Panc1 (cell line): ENCODE measurements at places on chromosomes 3 and 15. TPM values are rescaled to one million over a fixed set of nuclear protein-coding genes. Genes with fewer than 3 reads are reported as not detected.

Gene P3H2
- 82.2 TPM for total RNA-seq

GRCh38 chr3:8760506-8760905 is 8.9 kb downstream of the OXTR start:
- no peak for DNase-seq

Gene CCDC39
- not detected for total RNA-seq

DNA sequence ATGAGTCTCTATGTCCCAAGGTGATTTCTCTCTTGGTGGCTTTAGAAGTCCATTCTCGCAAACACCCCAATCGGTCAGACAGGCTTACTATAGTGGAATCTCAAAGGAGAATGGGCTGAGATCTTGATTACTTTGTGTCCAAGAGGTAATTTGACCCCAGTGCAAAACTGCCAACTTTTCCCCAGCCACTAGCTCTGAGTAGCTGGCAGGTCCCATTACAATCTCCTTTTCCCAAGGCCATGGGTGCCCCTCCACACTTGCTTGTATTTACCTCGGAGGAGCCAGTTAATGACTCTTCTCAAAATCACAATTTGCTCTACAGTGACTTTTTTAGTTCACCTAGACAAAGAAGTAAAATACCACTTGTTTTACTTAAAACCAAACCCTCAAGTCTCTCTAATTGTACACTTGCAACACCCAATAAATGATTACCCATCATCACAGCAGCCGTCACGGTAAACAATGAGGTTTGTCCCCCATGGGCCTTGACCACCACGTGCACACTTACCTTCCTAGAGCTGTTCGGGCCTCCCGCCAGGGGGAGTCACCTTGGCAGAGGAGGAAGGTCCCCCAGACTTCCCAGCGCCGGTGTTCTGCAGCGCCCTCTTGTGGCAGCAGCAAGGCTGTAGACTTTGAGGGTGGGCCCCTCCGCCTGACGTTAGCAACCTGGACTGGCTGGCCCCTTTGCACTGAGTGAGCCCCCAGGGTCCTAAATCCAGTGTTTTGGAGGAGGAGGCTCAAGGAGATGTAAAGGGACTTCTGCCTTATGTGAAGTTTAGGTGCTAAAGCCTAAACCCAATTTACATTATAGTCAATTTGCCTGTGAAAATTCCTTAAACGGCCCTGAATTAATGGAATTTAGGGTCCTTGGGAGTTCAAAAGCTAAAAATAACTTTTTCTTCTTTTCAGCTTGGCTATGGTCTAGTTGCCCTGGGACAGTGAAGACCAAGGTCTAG is 18.7 kb upstream of the HDAC11 start:
- DNase-seq: no peak

Gene C15orf62
- total RNA-seq: 0.33 TPM

- DNase-seq: no peak
These were observed 56.2 kb upstream of the IGF1R start for GRCh38 chr15:98592136-98592535.

- no peak for DNase-seq
These were observed 29.0 kb downstream of the SEC61A1 start for GRCh38 chr3:128081226-128081625.

DNA sequence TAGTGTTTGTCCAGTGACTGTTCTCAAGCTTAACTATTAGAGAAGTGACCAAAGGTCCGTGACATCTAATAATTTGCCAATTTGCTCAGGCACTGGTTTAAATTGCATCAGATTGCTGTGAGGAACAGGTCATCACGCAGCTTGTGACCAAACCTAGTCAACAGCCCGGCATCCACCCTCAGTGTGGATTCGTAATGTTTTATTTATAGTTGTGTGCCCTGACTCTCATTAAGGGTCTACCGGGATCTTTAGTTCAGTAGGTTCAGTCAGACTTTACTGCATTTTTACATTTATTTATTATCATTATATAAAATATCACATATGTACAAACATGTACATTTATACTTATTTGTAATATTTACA is 46.4 kb upstream of the PGPEP1L start:
- DNase-seq: peak; percentile 76

DNA sequence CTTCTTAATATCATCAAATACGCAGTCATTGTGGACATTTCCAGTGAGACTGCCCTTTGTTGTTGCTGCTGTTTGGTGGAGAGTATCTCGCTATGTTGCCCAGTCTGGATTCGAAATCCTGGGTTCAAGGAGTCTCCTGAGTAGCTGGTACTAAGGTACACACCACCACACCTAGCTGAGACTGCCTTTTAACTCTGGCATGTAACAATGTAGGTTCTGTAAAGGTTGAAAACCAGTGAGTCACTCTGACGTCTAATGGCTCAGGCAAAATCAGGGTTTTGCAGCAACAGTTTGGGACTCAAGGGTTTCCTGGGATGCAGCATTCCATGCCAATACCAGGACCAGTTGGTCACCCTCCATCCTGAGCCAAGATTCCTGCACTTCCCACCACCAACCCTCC is 52.2 kb downstream of the AQP9 start:
- no peak for DNase-seq

Gene MYZAP
- total RNA-seq: 1.1 TPM

GRCh38 chr15:49122541-49123062 is 32.8 kb downstream of the COPS2 start:
- DNase-seq: no peak

Gene LMLN
- 21.8 TPM for total RNA-seq

Gene ANKRD34C
- not detected for total RNA-seq

- no peak for DNase-seq
These were observed at the start of gene SHC4 for GRCh38 chr15:48963524-48964113. Gene SHC4 (minus strand): TSS chr15:48963919. CDS start chr15:48963015, 904 bp downstream.

DNA sequence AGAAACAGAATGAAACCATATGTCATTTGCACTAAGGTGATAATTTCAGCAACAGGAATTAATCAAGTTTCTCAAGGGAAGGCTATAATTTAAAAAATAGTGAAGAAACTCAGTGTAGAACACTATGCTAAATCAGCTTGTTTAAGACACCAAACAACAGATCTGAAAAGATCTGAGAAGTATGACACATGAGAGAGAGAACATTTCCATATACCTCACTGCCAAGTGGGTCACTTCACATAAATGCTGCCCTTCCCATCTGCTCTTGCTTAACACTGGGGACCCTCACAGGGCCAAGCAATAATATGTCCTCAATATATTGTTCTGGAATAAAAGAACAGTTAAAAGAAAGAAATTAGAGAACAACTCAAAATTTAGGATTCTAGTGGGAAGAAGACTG is 45.6 kb upstream of the CHMP2B start:
- DNase-seq: no peak

Gene CADM2
- 0.64 TPM for total RNA-seq

DNA sequence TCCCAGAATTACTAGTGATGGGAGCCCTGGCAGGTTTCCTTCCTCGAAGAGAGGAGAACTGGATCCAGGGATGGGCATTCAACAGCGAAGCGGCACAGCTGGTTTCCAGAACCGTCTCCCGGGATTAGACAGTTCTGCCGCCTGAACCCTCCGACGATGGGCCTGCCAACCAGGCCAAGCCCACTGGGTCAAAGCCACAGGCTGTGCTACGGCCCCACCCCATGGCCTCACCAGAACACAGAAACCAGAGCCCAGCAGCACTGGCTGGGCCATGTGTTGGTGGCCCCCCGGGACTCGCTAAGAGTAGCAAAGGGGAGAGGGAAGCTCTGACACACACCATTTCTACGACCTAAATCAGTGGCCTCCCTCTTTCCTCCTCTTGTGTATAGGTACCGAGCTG is 2.2 kb downstream of the C15orf62 start:
- no peak for DNase-seq

Gene ZIC1
- total RNA-seq: 0.36 TPM

DNA sequence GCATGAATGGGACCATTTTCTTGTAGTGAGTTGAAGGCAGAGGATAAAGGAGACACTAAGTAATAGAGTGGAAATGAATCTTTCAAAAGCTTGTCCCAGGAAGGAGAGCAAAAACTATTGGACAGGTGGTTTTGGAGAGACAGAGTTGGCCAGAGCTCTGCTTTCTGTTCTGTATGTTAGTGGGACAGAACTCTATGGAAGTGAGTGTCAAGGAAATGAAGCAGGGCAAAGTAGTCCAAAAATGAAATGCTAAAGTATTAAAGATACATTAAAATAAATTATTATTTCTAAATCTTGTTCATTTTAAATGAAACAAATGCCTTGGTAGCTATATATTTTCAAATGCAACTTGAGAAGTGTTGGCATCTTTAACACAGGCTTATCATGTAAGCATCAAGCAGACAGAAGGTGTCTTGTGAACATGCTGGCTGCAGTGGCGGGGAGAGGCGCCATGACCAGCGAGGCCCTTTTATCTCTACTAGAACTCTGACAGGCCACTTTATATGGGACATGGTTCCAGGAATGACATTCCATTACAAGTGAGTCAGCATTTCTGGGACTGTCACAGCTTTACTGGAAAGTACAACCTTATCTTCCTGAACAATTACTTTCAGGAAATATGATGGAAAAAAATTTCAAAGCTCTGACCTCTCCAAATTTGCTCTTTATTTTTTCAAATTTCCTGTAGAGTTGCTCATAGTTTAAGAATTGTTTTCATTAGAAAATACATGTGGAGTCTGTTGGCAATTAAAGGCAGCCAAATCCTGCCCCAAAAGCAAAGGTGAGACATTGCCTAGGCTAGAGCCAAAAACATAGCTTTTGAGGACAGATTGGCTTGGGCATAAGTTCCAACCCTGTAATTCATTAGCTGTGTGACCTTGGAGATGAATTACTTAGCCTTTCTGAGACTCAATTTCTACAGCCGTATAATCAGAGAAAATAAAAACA is 106.5 kb downstream of the ECT2 start:
- DNase-seq: no peak

Gene IL20RB
- total RNA-seq: 1.7 TPM

Gene COL6A5
- not detected for total RNA-seq

- no peak for DNase-seq
These were observed 45.1 kb upstream of the RSL24D1 start for GRCh38 chr15:55241891-55242290.

Gene ZNF662
- total RNA-seq: not detected

DNA sequence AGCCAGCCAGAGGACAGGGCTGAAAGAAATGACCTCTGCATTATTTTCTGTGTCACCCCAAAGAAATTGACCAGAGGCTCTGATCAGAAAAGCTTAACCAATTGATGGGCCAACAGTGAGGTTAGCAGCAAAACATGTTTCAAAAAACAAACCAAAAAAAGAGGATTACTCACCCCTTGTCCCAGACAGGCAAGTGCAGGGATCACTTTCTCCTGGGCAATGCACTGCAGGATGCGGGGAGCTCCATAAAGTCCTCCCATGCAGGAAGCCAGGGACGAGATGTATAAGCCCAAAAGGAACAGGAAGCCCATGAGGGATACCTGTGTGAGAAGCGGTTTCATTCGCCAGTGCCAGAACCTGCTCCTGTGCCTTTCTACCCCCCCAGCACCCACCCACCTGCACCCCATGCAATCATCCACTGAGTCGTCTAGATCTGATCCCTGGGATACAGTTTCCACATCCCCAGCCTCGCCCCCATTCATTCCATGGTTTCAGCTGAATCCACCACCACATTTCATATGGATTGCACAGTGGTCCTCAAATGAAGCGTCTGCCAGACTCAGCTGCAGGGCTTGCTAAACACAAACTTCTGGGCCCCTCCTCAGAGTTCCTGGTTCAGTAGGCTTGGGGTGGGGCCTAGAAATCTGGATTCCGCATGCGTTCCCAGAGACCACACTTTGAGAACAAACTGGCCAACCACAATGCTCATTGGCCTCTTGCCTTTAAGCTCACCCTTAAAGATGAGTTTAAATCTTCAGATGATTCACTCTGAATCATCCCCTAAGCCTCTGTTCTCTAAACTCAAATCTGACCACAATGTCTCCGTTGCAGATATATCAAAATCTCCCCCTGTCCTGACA is 54.4 kb upstream of the HEG1 start:
- DNase-seq: no peak

DNA sequence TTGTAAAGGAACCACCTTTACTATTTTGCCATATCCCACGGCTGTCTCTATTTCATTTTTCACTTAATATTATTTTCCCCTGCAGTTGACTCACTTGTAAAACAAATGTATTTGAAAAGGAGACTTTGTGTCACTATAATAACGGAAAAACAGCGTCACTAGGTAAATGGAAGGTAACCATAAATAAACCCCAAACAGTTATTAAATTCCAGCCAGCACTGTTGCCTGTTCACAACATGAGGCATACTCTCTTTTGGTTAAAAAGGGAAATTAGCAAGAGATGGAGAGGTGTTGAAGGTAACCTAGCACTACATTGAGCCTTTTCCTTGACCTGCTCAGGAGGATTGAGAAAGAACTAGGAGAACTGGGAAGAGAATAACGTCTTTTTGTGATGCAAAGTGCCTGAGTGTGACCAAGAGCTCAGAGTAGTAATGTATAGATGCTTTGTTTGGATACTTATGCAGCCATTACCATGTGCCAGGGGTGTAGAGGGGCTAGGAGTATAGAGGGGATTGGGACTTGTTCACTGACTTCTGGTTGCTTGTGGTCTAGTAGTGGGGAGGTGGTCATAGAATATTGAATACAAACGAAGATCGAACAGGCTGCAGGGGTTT is 19.6 kb downstream of the FLNB start:
- DNase-seq: no peak

Gene FBXO40
- total RNA-seq: not detected

Gene GABRB3
- 0.13 TPM for total RNA-seq

DNA sequence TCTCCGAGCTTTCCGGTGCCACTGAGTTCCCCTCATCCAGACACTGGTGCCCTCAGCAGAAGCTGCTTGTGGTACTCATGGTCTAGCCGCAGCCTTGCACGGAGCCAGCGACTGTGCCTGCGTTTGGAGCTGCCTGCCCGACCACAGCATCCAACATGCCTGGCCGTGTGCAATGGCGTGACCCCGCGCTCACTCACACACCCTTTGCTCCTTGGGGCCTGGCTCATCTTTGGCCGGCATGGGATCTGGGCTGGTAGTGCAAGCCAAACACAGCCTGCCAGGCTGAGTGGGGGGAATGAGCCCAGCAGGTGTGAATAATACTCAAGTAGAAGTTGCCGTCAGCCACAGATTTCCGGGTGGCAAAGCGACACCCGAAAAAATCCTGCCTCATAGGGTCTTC is 1178.7 kb upstream of the GBE1 start:
- no peak for DNase-seq

DNA sequence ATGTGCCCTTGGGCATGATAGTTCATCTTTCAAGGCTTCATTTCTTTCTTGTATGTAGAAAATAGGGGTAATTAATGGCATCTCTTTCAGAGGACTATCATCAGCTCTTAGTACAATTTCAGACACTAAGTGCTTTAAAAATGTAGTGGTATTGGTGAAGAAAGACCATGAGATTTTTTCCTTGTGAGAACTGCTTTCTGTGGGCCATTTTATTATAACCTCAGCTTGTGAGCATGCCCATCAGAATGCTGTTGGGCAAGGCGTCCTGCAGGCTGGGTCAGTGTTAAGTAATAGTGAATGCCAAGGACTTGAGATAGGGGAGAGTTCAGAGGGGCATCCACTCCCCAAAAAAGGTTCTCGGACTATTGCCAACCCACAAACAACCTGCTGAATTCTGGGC is 187.9 kb downstream of the GHSR start:
- DNase-seq: no peak

Gene IL17RD
- total RNA-seq: 3.5 TPM

Gene ZNF502
- total RNA-seq: not detected

Gene NR2F2
- 53.7 TPM for total RNA-seq

Gene PP2D1
- total RNA-seq: not detected
